Muscle of leg (tissue), 16 donors: ENCODE measurements at places on chromosomes 7 and 10. TPM values are rescaled to one million over a fixed set of nuclear protein-coding genes. Genes with fewer than 3 reads are reported as not detected.

TBX20 gene
- not detected for total RNA-seq

PVRIG gene
- 0.13 TPM for total RNA-seq

NXPH1 gene
- not detected for total RNA-seq

PITX3 gene
- 12.5 TPM for total RNA-seq

SLC39A12 gene
- 0.04 TPM for total RNA-seq

INA gene
- 0.13 TPM for total RNA-seq

TDRD1 gene
- total RNA-seq, result 0.13 TPM

ACSL5 gene
- total RNA-seq, result 1.7 TPM

TRA2A gene
- 28.1 TPM for total RNA-seq

CREB5 gene
- 22.7 TPM for total RNA-seq

EVX1 gene
- not detected for total RNA-seq

HMX3 gene
- not detected for total RNA-seq

NKX6-2 gene
- total RNA-seq, result not detected

REEP3 gene
- total RNA-seq, result 18.4 TPM

RSBN1L gene
- total RNA-seq, result 19.3 TPM
